ENCODE measurements at places on chromosomes 1 and 21. TPM values are rescaled to one million over a fixed set of nuclear protein-coding genes. Genes with fewer than 3 reads are reported as not detected.

The ACTL8 gene
- total RNA-seq: 0.26 TPM

The OR6P1 gene
- not detected for total RNA-seq

The NIT1 gene
- total RNA-seq: 39.0 TPM

The CCDC181 gene
- total RNA-seq: 2.9 TPM

The OR6F1 gene
- total RNA-seq: not detected

The GCSAML gene
- total RNA-seq: not detected

The CDC14A gene
- 8.9 TPM for total RNA-seq

The AMY2B gene
- 0.90 TPM for total RNA-seq

The C1QB gene
- total RNA-seq: not detected

GRCh38 chr1:50157306-50157941 lies 48.7 kb downstream of the ELAVL4 start:
- no peak for DNase-seq

- no peak for DNase-seq
Observed at GRCh38 chr1:33080373-33080772, 580 bp upstream of the AZIN2 start.

- peak; percentile 36 for DNase-seq
Observed at GRCh38 chr1:212190169-212190568, 95.0 kb upstream of the PPP2R5A start.

DNA sequence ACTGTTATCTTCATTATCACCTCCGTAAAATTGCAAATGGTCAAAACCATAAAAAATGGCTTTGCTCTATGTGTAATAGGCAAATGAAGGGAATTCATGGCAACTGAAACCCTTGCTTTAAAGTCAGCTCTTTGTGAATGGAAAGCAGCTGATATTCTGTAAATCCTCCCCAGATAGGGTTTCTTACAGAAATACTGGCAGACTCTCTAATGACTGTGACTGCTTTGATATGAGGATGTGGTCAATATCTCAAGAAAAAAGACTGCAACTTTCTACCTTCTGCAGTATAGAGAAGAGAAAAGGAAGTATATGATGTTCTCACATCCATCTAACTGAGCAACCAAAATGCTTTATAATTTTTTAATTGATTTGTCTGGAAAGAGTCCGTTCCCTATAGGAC lies 193.1 kb downstream of the ST6GALNAC3 start:
- DNase-seq: no peak

- no peak for DNase-seq
Observed at GRCh38 chr1:67290236-67290635, 17.4 kb upstream of the IL12RB2 start.

- no peak for DNase-seq
Observed at GRCh38 chr1:118118469-118118868, 66.6 kb downstream of the SPAG17 start.

- no peak for DNase-seq
Observed at GRCh38 chr1:84300501-84300900, 1.0 kb upstream of the SAMD13 start.

GRCh38 chr1:36251794-36252481 lies 27.7 kb downstream of the THRAP3 start:
- DNase-seq: no peak

- no peak for DNase-seq
Observed at GRCh38 chr21:32521736-32522355, 63.5 kb downstream of the TCP10L start.

GRCh38 chr1:226562989-226563388 lies 14.4 kb downstream of the STUM start:
- no peak for DNase-seq

- DNase-seq: no peak
Observed at GRCh38 chr1:83849191-83850061, 149.5 kb downstream of the TTLL7 start.

GRCh38 chr1:41810446-41810845 lies 108.3 kb downstream of the HIVEP3 start:
- DNase-seq: peak; percentile 61

- peak; percentile 25 for DNase-seq
Observed at GRCh38 chr1:2242814-2243725, 15.0 kb downstream of the SKI start.

DNA sequence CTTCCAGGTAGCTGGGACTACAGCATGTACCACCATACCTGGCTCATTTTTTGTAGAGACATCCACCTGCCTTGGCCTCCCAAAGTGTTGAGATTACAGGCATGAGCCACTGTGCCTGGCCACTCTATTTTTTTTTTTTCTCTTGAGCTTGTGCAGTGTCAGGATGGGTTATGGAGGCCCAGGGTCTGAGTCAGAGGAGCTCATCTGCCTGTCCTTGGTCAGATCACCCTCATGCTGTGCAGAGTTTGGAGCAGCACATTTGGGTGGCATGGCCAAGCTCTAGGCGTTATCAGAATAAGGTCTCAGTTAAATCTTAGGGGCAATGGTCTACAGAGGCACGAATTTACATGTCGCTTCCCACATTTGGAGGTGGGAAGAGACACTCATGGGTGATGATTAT lies 16.9 kb downstream of the METTL13 start:
- no peak for DNase-seq

DNA sequence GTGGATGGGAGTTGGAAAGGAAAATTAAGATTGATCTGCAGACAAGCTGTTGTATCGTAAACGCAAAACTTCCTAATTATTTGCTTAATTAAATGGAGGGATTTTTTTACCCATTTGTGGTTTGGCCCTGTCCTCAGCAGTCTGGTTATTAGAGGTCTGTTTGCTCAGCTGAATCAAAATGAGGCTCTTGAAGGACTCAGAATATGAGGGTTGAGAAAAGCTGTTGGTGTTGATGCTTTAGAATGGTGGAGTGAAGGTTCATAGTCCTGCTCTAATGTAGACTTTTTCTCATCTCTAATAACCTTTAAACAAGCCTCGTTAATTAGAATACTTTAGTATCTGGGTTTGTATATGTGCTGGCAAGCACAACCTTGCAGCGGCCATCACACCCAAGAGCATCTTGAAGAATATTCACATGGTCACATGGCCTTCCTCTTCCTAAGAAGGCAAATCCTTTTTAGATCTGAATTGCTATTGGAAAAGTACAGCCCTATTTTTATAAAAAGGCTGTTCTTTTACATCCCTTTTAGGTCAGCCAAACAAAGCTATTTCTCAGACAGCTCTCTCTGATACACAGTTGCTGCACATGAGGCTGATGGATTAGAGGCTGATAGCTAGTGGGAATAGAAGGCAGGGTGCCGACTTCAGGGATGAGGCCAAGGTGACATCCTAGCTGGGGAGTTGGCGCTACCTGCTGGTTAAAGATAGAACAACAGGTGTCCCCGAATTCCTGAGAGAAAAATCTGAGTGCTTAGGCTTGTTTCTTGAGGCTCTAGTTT lies 53.8 kb downstream of the MACF1 start:
- peak; percentile 78 for DNase-seq

DNA sequence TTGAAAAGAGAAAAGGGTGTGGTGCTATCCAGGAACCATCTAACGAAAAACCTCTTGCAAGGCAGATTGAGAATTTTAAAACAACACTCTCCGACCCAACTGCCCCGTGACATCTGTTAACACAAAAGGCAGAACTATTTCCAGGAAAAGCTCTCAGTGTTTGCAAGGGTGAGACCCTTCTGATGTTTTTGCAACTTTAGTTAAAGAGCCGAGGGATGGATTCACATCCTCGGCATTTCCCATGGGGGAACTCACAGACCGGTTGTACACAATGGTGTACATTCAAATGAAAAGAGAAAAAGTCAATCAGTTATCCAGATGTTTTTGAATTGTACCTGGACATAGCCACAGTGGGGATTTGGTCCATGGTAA lies 120.0 kb downstream of the NGF start:
- DNase-seq: no peak

DNA sequence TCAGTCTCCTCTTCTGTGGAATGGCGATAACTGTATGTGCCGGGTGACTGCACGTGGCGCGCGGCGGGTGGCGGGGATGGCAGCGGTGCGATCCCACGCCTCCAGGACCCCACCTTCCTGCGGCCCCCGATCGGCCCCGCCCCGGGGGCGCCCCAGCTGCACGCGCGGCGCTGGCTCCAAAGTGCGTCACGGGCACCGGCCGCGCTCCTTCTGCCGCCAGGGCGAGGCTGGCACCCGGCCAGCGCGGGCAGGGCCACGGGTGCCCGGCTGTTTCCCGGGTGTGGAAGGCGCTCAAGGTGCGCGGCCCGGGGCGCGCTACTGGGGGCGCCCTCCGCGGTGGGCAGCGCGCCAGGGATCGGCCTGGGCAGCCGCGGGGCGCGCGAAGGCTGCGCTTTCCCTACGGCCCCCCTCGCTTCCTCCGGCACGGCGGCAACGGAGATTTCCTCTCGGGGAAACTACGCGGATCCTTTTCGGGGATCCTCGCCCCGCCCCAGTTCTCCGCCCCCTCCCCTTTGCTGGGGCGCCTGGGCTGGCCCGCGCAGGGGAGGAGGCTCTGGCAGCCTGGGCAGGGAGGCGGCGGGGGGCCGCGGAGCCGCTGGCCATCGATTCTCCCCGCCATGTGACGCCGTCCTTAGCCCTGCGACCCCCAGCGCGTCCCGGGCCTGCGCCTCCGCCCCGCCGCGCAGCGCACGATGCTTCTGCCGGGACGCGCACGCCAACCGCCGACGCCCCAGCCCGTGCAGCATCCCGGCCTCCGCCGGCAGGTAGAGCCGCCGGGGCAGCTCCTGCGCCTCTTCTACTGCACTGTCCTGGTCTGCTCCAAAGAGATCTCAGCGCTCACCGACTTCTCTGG lies at the start of gene EVA1C:
EVA1C (plus strand) TSS at position 545 of the 853 bp plus-strand sequence; CDS start at position 693, 148 bp downstream.
- peak; percentile 69 for DNase-seq

GRCh38 chr1:61638911-61639605 lies 85.9 kb downstream of the TM2D1 start:
- no peak for DNase-seq

DNA sequence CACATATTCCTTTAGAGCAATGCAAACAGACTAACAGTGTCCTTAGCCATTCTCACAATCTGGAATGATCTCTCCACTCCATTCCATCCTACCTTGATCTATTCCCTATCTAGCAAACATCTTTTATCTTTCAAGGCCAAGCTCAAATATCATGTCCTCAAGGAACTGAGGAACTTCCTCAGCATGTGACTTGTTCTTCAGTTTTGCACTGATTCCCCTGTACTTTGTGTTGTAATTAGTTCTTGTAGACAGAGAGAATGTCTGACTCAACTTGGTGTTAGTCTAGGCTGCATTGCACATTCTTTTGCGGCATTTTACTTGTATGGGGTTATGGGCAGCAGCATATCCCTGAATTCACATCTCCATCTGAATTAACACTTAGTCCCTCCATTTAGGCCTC lies 31.5 kb upstream of the GJA5 start:
- no peak for DNase-seq

DNA sequence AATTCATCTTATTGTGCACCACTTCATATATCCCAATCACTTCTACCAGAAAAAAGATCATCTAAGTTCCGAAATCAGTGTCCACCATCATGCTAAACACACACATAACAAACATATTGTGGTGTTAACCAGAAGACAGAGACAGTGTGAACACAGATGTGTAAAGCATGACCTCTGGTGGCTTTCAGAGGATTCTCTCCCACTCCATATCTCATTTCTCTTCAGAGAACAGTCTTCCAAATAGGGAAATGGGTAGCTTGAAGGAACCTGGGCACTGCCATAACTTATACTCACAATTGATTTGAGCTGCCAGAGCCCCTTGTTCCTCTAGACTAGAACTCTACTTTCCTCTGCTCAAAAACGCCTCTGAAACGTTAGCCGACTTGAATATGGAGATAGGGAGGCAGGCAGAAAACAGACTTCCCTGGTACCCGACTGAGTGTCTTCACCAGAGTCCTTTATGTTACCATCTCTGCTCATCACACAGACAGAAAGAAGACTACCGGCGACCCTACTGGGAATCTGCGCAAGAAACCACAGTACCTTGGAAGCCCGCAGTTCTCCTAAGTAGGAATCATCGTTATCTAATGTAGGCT lies 1.8 kb upstream of the ELAPOR1 start:
- no peak for DNase-seq

- DNase-seq: no peak
Observed at GRCh38 chr1:157193219-157193618, 55.0 kb upstream of the ETV3 start.

Data from H9 (cell line).